ENCODE measurements at places on chromosomes 4 and X.
A peak's percentile ranks its signal among the peaks of the same experiment; 100 is the strongest.

DNA sequence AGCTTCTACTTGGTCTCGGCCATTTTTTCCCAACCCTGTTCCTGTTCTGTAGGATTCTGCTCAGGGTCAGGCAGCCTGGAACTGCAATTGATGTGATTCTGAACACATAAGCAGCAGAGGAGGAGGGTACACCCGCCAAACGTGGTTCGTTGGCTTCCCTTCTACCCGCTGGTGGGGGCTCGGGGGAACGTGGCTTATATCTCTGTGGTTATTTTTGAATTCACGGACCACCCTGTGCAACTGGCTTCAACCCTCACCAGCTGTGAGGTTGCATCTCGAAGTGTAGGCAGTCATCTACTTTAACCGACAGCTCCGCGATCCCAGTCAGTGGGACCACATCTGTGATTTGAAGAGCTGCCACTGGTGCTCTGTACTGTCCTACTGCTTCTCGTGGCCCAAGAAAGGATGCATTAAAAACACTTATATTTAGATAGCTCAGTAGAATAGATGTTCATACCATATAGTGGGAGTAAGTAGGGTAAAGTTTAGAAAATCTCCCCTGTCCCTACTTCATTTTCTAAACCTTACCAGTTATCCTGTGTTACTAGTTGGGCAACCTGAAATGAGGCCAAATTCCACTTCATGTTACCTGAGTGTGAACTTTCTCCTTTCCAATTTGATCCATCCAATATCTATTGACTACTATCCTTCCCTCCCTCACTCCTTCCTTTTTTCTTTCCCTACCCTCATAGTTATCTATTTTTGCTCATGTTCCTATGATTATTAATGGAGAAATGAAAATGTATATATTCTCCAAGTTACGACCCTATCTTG is 80.4 kb upstream of the BCOR start:
- no peak for DNase-seq

GRCh38 chr4:88318751-88319350 is 34.5 kb upstream of the PPM1K start:
- no peak for DNase-seq

DNA sequence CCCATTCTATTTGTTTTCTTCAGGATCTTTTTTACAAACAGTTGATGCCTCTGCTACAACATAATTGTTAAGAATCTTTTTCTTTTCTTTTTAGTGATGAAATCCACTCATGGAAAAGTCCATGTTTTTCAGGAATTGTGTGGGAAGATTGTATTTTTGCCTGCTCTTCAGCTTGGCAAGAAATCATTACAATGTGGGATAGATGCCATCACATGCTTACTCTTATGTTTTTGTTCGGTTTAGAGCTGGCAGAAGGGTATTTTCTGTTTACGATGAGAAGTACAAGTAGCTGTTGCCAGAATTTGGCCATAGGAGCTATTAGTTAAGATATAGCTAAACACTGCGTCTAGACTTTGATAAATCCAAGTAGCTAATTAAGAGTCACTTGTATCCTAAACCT is 2585.3 kb downstream of the ARAP2 start:
- DNase-seq: peak; percentile 1

GRCh38 chr4:139576219-139576618 is 20.2 kb upstream of the SETD7 start:
- DNase-seq: peak; percentile 58
